ENCODE measurements at places on chromosomes 6 and 20.

DNA sequence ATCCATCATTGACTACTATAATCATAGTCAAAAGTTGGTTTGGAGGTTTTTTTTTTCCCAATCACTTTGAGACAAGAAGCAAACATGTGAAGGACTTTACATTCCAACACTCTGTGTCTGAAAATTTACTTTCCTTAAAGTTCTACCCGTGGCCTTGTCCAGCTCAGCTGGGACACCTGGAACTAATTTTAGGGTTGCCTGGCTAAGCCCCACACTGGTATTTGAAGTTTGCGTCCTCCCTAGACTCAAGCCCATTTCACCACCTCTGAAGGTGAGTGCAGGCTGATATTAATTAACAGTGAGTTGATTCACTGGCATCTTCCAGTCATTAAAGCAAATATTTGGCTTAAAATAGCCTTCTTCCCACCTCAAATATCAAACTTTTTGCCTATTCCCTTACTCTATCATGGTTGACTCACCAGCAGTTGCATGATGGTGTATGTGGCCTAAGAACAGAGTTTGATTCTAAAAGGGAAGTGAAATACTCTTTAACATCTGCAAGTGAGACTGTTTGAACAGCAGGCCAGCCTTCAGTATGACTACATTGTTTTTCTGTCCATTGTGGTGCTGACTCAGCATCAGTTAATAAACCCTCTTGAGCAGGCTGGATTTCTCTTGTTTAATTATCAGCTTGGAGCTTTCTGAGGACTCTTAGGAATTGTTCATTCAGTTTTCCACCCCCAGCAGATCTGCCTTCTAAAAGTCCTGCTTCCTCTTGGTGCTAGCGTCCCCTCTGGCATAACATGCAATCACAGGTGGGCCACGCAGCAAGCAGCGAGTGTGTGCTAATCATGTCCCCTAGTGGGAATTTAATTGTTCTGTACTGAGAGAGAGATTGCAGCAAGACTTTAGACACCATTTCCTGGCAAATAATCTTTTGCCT is 1.8 kb upstream of the PRDM1 start:
- DNase-seq, result peak; percentile 78

DNA sequence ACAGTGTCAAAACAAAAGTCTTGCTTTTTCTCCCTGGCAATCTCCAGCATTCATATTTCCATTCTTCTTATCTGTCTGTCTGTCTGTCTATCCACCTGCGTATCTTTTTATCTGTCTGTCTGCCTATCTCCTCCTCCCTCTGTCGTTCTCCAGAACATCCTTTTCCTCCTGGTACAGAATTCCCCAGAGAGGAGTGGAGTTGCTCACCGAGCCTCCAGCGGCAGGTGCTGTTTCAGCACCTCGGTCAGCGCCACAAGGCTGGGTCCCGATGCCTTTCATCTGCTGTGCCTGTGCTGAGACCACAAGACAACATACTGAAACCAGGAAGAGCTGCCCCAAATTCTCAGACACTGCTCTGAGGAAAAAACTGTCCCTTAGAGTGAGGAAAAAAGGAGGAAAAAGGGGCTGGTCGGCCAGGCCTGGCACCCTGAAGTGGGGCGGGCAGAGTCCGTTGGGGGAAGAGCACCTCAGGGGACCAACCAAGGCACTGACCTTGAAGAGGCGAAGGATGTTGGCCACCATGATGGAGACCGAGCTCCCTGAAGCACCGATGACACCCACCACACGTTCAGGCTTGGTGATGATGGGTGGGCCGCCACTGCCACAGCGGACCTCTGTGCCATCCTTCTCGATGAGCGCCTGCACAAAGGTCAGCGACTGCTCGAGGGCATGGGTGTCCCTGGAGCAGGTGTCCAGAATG is 13.3 kb downstream of the GRM4 start:
- DNase-seq, result no peak

DNA sequence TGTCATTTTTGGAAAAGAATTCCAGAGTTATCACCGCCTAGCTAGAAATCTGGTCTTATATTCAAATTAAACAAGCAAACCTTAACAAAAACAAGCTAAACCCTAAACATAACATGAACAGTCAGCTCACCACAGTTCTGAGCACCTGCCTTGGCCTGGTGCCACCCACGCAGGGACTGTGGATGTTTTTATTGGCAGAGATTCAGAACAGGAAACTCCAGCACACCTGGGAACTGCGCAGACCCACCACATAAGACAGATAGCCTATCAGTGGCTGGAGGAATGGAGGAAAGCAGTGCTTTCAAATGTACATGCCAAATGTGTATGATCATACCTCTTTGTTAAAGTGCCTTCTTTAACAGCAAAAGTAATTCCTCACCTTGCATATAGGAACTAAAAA is 8.9 kb downstream of the SLC16A10 start:
- no peak for DNase-seq

DNA sequence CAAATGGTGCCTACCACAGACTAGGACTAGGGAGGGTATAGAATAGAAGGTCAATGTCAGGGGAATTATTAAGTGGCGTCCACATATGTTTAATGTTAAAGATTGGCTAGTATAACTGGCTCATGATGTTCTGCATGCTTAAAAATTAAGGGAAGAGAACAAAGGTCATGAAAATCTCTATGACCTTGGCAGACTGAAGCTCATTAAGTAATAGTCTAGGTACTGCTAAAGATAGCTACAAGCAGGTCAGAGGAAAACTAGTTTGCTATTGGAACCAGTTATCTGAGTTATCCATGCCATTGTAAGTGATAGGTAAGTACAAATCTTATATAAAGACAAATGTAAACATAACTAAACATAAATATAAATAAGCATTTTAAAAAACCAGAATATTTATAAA is 32.9 kb upstream of the PRSS35 start:
- no peak for DNase-seq

DNA sequence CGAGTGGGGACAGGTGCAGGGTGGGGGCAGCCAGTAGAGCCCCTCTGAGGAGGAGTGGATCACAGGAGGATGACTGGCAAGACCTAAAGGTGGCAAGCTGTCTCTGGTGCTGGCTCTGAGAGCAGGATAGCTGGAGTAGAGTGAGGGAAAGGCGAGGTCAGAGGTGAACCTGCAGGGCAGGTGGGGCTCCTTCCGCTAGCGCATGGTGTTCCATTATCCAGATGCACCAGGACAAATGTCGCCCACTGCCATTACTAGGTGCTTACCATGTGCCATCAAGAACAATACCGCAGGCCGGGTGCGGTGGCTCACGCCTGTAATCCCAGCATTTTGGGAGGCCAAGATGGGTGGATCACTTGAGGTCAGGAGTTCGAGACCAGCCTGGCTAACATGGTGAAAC is 18.3 kb upstream of the FAM110A start:
- DNase-seq, result no peak
